ENCODE measurements at places on chromosomes 11 and 22.

DNA sequence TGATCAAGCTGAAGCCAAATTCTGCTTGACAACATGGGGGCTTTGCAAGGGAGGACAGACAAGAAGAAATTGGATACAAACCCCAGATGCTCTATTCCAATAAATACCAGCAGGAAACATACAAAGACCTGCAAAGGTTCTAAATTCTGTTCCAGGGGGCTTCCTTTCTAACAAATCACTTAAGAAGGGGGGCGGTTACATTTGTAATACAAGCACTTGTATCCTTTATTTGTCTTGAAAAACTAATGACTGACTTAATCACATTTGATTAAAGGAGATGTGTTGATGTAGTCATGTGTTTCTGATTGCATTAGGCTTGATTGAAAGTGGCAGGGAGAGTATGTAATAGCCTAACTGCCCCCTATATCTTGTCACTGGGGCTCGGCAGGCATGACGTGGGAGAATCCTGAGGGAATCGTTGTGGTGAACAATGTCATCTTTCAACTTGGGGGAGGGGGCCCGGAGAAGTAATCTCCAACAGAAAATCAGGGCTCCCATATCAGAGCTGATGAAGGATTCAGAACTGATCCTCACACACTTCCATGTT lies 361.7 kb downstream of the INSC start:
- no peak for DNase-seq

- no peak for DNase-seq
These were observed 323 bp upstream of the PANX1 start for GRCh38 chr11:94128291-94128745.

DNA sequence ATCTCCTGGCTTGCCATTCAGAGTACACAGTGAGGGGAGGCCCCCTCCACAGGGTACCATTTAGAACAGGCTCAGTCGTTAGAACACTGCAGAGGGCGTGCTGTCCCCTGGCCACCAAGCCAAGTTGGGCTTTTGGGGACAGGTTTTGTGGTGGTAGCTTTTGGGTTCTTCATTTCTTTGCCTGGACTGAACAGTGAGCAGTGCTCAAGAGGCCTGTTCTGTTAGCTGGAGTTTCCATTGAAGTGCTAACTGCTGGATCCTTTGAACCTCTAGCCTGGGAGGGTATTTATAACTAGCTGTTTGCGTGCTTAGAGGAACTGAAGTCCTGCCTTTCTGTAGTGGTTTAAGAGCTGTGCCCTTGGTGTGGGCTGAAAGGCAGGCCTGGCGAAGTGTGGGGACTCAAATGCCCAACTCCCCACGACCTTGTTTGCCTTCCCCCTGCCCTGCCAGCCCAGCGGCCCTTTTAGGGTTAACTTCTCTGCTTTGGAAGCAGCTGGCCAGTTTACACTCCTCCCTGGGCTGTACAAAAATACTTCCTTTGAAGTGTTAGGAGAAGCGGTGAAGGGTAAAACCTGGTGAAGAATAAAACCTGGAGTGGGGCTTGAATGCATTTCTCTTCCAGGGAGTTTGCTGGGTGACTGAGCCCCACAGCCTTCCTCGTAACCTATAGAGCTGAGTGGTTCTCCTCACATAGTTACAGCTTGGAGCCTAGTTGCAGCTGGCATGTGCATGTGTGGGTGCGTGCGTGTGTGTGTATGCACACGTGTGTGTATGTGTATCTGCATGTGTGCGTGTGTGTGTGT lies 34.6 kb downstream of the ZNRF3 start:
- no peak for DNase-seq

GRCh38 chr11:97814325-97814959 lies 1206.3 kb upstream of the CNTN5 start:
- no peak for DNase-seq

DNA sequence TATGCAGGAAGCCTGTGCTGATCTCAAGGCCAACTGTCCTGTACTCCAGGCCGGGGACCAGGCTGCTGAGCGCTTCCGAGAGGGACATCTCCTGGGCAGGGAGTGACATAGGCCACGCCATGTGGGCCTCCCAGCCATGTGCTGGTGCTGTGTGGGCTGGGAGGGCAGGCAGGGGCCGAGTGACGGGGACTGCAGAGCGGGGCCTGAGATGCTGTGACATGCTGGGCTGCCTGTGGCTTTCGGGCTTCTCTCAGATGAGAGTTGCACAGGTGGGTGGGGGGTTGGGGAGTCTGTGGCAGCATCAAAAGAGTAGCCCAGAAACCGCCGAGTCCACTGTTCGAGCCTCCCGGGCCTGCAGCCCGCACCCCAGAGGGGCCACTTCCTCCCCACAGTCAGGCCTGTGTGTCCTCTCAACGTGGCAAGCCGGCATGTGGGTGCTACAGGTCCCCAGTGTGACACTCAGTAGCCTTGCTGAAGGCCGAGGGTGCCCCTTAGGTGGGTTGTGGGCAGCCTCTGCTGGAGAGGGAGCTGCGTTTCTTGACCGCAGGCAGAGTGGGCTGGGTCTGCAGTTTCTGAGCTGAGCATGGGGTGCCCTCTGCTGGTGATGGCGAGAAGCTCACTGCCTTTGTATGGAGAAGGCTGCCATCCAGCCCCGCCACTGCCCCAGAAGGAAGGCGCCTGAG lies 101.2 kb downstream of the BCR start:
- DNase-seq = peak; percentile 78

- no peak for DNase-seq
These were observed at the start of gene MYO7A for GRCh38 chr11:77127920-77128691. MYO7A (plus strand) TSS chr11:77128246; CDS start chr11:77130635, 2,389 bp downstream.

DNA sequence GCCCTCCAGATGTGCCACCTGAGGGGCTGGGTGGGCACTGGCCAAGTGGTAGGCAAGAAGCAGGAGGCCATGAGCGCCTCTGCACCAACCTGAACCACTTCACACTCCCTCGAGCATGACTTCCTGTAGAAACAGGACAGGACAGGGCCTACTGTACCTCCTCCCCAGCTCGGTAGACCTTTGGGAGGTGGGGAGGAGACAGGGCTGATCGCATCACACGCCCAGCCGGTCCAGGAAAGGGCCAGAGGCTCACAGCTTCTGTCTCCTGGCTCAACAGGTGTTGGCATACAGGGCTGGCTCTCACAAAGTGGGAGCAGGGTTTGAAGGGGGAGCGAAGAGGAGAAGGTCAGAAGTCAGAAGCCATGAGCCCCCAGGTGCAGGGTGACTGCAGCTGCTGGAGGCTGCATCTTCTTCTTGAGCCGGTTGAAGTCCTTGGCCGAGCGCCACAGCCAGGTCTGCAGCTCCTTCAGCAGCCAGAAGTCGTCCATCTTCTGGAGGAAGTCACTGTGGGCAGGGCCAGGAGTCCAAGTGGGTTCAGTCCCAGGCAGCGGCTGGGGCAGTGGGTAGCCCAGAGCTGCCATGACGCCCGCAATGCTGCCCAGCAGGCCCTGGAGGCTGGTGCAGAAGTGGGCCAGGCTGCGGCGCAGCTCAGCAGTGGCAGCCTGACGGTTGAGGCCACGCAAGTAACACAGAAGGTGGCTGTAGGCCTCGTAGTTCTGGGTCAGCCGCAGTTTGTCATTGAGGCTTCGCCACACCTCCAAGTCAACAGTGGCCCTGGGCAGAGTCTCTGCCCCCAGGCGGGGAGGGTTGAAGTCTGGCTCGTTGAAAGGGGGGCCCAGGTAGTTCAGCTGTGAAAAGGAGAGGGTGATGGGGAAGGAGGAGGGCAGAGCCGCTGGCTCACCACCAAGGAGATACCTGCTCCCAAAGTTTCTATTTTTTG lies 8.3 kb downstream of the CLCF1 start:
- DNase-seq = no peak

DNA sequence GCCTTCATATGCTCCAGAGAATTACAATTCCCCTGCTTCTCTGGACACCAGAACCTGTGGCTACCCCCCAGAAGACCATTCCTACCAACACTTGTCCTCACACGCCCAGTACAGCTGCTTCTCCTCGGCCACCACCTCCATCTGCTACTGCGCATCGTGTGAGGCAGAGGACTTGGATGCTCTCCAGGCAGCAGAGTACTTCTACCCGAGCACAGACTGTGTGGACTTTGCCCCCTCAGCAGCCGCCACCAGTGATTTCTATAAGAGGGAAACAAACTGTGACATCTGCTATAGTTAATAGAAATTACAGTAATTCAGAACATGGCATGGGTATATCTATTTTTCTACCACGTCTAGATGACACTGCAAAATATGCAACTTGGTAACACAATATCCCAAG lies 9.8 kb downstream of the POU2AF3 start:
- DNase-seq = no peak

GRCh38 chr11:68309621-68310185 lies 2.7 kb upstream of the LRP5 start:
- DNase-seq = no peak

DNA sequence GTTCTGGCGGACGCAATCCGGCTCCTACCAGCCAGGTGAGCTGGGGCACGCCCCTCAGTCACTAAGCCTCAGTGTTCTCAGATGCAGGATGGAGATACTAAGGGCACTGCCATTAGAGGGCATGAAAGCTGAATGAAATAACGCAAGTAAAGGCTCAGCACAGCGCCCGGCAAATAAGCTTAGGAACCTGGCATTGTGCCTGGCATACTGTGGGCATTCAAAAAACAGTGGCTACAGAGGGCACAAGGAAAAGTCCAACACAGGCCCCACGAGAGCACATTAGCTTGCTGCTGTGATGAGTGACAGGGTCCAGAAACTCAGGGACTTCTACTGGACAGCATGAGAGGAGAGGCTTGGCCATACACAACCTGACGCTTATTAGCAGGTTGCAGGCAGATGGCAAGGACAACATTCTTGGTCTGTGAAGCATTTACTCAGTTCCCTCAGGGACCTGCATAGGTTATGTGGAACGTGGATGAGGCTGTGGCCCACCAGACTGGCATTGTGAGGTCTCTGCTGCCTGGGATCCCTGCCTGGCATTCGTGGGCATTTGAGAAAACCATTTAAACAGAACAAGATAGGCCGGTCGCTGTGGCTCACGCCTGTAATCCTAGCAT lies 12.2 kb downstream of the TXN2 start:
- no peak for DNase-seq

- no peak for DNase-seq
These were observed 5.6 kb downstream of the SLC29A2 start for GRCh38 chr11:66365711-66366619.

DNA sequence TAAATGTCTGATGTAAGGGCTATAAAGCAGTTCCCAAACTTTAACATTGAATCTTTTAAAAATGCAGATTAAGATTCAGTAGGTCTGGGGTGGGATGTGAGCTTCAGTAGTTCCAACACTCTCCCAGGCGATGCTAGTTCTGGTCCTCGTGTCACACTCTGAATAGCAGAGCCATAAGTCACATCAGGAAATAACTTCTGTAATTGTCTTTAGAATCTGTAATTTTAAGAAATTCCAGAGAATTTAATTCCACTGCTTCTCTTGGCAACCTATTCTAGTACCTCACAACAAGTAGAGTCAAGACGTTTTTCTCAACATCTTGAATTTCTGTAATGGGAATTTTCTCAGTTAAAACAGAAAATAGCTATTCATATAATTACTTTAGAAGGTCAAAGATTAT lies 223.1 kb downstream of the TMEM135 start:
- no peak for DNase-seq

DNA sequence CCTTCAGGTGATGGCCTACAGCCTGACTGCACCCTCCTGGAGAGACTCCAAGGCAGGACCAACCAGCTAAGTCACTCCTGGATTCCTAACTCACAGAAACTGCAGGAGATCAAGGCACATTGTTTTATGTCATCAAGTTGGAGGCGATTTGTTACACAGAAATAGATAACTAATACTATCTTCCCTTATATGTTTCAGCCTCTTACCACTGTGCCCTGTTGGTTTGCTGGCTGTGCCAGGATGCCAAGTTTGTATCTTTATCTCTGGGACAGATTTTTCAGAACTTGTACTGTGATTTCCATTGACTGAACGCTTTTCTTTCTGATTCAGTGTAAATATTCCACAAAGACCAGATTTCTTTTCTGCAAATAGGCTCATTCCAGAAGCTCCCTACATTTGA lies 76.2 kb upstream of the OPCML start:
- DNase-seq = no peak

DNA sequence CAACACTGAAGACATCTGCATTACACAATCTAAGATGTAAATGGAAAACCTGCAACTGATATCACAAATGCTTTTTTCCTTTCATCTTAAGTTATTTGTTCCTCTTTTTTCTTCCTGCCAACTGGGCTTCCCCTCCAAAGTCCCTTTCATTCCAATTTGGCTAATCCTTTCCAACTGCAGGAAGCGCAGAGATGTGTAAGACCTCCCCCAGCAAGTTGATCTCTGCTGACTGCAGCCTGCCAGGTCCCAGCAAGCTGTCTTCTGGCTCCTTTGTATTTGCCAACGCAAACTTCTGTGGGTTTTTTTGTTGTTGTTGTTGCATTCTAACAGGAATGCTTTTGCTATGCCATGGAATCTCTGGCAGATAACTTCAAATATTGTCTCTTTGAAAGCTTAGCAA lies 38.5 kb upstream of the LRRC4C start:
- DNase-seq = no peak

DNA sequence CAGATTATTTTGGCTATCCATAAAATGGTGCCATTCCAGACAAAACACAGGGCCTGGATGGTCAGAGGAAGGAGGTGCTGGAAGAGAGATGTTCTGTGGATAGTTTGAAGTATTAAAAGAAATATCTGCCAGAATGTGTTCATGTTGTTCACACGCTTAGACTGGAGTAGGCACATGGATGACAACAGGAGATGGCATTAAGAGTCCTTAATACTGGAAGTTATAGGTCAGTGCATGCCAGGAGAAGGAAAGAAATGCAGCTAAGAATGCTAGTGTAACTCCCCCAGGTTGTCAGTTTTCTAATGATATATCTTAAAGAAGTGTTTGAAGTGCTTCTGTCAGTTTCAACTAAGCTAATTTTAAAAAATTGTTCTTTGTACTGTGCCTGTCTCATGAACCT lies 20.2 kb downstream of the KREMEN1 start:
- DNase-seq = no peak

GRCh38 chr11:102119997-102120396 lies 9.8 kb downstream of the YAP1 start:
- no peak for DNase-seq

DNA sequence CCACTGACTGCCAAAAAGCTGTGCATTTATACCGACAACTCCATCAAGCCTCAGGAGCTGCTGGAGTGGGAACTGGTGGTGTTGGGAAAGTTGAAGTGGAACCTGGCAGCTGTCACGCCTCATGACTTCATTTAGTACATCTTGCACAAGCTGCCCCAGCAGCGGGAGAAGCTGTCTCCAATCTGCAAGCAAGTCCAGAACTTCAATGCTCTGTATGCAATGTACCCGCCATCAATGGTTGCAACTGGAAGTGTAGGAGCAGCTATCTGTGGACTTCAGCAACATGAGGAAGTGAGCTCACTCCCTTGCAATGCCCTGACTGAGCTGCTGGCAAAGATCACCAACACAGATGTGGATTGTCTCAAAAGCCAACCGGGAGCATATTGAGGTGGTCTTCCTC lies at the start of gene SLC22A25:
Gene SLC22A25 (minus strand): TSS at position 67 of the 400 bp plus-strand sequence. CDS start 13,947 bp downstream, outside the sequence.
- DNase-seq = no peak

DNA sequence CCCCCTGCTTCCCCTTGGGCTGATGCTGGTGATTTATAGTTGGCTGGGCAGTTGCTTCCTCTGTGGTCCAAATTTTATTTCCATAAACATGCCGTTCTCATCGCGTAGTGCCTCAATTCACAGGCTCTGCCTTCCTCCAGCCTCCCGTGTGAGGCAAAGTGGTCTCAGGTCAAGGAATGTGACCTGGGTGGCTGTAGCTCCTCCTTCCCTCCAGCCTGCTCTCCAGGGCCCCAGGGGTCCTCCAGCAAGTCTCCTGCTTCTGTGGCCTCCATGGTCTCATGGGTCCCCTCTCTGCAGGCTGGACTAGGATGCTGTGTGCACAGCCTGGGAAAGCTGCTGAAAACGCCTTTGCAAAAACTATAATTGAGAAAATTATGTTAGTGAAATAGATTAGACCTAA lies 694.1 kb downstream of the BRD1 start:
- DNase-seq = no peak

GRCh38 chr11:73401217-73401923 lies 25.2 kb downstream of the RELT start:
- DNase-seq = no peak
